T-helper 1 cell (primary cell): ENCODE measurements at places on chromosomes 12 and 14.

DNA sequence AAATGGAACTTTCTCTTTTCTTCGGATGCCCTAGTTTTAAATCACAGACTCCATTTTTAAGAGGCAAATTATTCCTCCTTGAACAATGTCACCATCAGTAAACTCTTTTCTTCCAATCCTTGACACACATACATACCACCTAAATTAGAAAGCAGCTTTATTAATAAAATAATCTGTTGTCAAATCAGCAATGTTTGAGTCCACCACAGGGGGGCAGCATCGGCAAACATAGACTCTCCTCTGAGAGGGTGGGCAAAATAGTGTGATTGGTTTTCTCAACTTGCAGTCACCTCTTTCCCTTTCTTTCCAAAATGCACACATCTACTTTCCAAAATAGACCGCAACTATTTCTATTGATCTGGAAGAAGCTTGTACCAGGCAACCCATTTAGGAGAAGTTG is 438.4 kb upstream of the OR4E1 start:
- peak; percentile 14 for DNase-seq

GRCh38 chr14:24670594-24670993 is 36.6 kb upstream of the GZMB start:
- no peak for DNase-seq

GRCh38 chr14:96734076-96734622 is 63.0 kb upstream of the VRK1 start:
- no peak for DNase-seq

DNA sequence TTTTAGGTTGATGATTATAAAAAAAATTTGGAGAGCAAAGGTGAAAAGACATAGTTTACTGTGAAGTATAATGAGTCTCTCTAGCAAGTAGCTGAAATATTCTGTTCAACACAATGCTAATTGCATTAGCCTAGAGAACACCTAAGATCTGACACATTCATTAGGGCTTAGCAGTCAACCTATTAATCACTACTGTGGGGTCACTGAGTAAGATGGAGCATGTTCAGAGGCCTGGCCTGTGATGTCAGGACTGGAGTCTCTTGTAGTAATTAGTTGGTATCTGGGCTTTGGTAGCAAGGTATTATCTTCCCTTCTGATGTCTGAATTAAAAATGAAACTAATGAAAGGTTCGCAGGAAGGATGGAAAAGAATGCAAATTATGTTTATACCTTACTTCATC is 112.7 kb downstream of the SLC16A7 start:
- no peak for DNase-seq

DNA sequence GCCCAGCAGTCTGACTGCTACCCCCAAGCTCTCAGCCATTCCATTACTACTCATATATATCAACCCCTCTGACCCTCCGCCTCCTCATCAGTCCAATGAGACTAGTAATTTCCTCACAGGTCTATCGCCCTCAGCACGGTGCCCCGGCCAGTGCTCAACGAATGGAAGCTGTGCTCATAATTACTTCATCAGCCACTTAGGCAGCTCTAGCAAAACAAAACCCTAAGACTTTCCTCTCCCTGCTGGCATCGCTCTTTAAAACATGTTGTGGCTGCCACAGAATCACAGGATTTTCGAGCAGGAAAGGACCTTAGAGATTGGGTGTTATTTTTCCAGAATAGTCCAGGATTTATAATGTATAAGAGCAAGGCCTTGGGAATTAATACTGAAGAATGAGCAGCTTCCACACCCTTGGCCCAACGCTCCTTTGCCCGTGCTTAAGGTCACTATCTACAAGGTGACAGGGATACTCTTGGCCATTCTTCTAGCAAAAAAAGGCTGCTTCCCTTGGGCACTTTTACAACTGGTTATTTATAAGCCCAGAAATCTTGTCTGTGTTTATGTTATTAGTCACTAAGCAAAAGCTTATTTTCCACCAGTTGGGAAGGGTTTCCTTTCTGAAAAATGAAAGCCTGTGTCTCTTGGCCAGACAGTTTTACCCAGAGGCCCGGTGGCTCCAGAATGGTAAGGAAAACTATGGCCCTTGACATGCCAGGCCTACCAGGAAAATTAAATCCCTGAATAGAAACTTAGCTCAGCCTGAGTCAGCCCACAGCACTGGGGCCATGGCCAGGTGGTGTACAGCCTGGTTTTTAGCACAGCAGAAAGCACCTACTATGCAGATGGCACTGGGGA is 47.9 kb downstream of the NUAK1 start:
- DNase-seq = no peak

DNA sequence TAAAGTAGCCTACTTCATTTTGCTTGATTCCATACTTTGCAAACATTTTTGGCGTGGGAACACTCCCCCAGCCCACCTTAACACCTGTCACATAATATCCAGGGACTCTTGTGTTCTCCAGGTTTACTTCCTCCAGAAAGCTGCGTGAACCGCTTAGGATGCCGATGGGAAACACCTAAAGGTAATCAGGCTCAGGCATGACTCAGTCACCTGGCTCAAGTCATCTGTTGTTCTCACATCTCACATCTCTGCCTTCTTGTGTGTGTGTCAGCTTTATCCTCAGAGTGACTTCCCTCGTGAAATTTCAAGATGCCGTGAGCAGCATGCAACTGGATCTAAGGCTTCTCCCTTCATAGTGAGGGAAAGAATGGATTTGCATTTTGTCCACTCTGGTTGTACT is 48.1 kb upstream of the DUSP6 start:
- no peak for DNase-seq
